ENCODE measurements at places on chromosomes 11 and 22. TPM values are rescaled to one million over a fixed set of nuclear protein-coding genes. Genes with fewer than 3 reads are reported as not detected.

The KRTAP5-1 gene
- not detected for total RNA-seq

DNA sequence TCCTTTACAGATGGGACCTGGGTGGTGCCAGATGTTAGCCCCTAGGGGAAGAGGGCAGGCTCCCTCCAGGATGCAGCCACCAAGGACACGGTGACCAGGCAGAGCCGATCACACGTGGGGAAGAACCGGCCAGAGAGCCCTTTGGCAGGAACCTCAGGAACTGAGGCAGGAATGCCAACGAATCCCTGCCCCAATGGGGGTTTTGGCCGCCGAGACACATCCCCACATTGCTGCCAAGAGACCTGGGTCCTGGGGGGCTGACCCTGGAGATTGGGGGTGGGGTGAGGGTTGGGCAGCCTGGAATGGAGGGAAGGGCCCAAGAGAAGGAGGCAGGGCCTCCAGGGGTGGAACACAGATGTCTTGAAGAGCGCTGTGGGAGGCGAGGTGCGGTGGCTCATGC is 28.7 kb upstream of the LMO1 start:
- no peaks in the 10 kb centered on the region for H3K36me3 ChIP-seq
- H3K27ac ChIP-seq = no peak overlapping the region
- H3K27me3 ChIP-seq = no peaks in the 10 kb centered on the region
- no peak for DNase-seq

GRCh38 chr11:46635557-46636139 is 18.3 kb downstream of the ATG13 start:
- H3K4me3 ChIP-seq = no peak overlapping the region
- peaks cover 30% of the 10 kb centered on the region for H3K36me3 ChIP-seq
- no peaks in the 10 kb centered on the region for H3K27me3 ChIP-seq
- no peak for DNase-seq

The MRPL17 gene
- total RNA-seq = 13.3 TPM

DNA sequence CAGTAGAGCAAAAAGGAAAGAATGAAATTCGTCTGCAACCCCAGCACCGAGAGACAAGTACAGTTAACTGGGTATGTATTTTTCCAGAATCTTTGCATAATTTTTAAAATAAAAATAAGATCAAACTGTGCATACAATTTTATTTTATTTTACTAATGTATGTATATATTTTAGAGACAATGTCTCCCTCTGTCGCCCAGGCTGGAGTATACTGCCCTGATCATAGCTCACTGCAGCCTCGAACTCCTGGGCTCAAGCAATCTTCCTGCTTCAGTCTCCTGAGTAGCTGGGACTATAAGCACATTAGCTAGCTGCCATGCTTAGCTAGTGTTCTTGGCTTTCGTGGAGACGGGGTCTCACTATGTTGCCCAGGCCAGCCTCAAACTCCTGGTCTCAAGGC is 18.8 kb upstream of the DRD2 start:
- DNase-seq = no peak
- no peaks in the 10 kb centered on the region for H3K36me3 ChIP-seq
- no peaks in the 10 kb centered on the region for H3K27me3 ChIP-seq
- H3K27ac ChIP-seq = no peak overlapping the region
- no peaks in the 10 kb centered on the region for H3K4me1 ChIP-seq
- H3K4me3 ChIP-seq = no peak overlapping the region

- peaks cover 67% of the 10 kb centered on the region for H3K4me1 ChIP-seq
- no peaks in the 10 kb centered on the region for H3K27me3 ChIP-seq
- peak overlapping the region; percentile 84 for H3K27ac ChIP-seq
- H3K36me3 ChIP-seq = no peaks in the 10 kb centered on the region
- DNase-seq = no peak
These were observed 34.2 kb downstream of the MICAL2 start for GRCh38 chr11:12144330-12145174.

The PKNOX2 gene
- 4.1 TPM for total RNA-seq

The OR8B2 gene
- total RNA-seq = not detected

The ART5 gene
- 0.65 TPM for total RNA-seq

GRCh38 chr11:134388590-134388989 is 23.5 kb downstream of the B3GAT1 start:
- H3K27me3 ChIP-seq = peaks cover 90% of the 10 kb centered on the region
- H3K4me1 ChIP-seq = no peaks in the 10 kb centered on the region
- DNase-seq = no peak
- H3K4me3 ChIP-seq = no peak overlapping the region
- H3K36me3 ChIP-seq = no peaks in the 10 kb centered on the region

The PIK3IP1 gene
- total RNA-seq = 49.1 TPM

DNA sequence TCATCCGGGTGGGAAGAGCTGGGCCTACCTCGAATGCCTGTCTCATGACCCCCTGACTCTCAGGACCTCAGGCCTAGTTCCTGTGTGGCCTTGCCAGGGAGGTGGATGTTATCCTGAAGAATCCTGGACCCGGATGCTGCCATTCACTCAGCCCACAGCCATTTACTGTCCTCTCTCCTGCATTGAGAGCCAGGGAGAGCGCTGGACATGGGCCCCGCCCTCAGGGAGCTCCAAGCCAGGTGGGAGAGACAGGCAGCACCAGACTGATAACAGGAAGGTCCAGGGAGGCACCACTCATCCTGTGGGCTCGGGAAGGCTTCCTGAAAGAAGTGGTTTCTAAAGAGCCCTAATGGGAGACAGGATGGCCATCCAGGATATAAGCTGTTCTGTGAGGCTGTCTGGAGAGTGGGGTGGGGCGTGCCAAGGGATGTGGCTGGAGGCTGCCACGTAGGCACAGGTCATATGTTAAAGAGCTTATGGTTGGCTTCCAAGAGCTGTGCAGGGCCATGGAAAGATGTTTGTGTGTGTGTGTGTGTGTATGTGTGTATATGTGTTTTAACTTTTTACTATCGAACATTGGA is 8.6 kb downstream of the SERPINH1 start:
- peaks cover 66% of the 10 kb centered on the region for H3K4me1 ChIP-seq
- H3K4me3 ChIP-seq = no peak overlapping the region
- no peaks in the 10 kb centered on the region for H3K27me3 ChIP-seq
- peak overlapping the region; percentile 48 for H3K27ac ChIP-seq
- DNase-seq = no peak

DNA sequence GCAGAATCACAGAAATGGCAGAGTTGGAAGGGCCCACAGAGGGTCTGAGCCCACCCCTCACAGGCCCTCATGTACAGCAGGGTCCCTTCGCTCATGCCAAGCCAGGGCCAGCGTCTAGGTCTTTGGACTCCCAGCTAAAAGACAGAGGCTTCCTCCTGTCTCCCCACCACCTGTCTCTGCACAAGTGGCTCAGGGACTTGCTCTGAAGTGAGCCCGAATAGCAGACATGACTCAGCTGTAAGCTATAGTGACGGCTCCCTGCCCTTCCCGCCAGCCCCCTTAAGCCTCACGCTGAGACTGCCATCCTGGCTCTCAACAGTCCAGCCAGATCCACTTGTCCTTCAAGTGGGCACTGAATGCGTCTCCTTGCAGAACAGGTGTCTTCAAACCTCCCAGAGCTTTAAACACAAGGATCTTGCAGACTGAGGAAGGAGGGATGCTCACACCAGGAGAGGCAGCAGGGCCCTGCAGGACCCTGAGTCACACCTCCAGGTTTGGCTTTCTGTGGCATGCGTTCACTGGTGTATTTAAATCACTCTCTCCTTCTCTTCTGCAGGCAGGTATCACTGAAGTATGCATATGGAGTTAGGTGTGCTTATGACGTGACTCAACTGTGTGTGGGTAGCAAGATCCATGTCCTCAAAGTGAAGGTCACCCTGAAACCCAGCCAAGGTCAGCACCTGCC is 154.9 kb downstream of the CACNA1I start:
- H3K36me3 ChIP-seq = no peaks in the 10 kb centered on the region
- no peaks in the 10 kb centered on the region for H3K27me3 ChIP-seq
- DNase-seq = no peak
- H3K27ac ChIP-seq = no peak overlapping the region
- H3K4me3 ChIP-seq = no peak overlapping the region
- no peaks in the 10 kb centered on the region for H3K4me1 ChIP-seq

The COMT gene
- total RNA-seq = 231 TPM

- H3K27me3 ChIP-seq = no peaks in the 10 kb centered on the region
- no peak for DNase-seq
- no peaks in the 10 kb centered on the region for H3K36me3 ChIP-seq
- peak overlapping the region; percentile 58 for H3K27ac ChIP-seq
- H3K4me1 ChIP-seq = peaks cover 62% of the 10 kb centered on the region
These were observed 32.9 kb downstream of the APLP2 start for GRCh38 chr11:130102301-130103249.

- H3K4me3 ChIP-seq = no peak overlapping the region
- H3K27me3 ChIP-seq = no peaks in the 10 kb centered on the region
- H3K27ac ChIP-seq = peak overlapping the region; percentile 93
- H3K4me1 ChIP-seq = peaks cover 43% of the 10 kb centered on the region
- no peak for DNase-seq
- H3K36me3 ChIP-seq = no peaks in the 10 kb centered on the region
These were observed 28.3 kb upstream of the MALAT1 start for GRCh38 chr11:65470433-65471049.

The CDHR5 gene
- total RNA-seq = not detected

DNA sequence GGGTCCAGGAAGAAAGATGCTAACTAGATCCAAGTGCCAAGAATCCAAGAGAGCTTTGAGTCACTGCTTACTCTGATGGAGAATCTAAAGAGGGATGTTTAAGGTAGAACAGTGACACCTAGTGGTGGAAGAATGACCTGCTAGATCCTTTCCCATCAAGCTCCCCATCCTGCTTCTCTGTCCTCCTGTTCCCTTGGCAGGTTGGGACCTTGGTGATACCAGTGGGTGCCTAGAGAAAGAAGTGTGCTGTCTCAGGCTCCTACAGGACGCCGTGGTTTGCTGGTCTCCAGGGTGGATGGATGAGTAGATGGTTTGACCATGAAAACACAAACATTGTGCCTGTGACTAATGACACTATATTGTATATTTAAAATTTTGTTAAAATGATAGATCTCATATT is 383.7 kb downstream of the TMEM135 start:
- peaks cover 9% of the 10 kb centered on the region for H3K4me1 ChIP-seq
- H3K27me3 ChIP-seq = no peaks in the 10 kb centered on the region
- H3K36me3 ChIP-seq = no peaks in the 10 kb centered on the region
- no peak overlapping the region for H3K27ac ChIP-seq
- DNase-seq = peak; percentile 91
- H3K4me3 ChIP-seq = no peak overlapping the region

- H3K27me3 ChIP-seq = no peaks in the 10 kb centered on the region
- H3K4me3 ChIP-seq = no peak overlapping the region
- no peaks in the 10 kb centered on the region for H3K36me3 ChIP-seq
- DNase-seq = no peak
- peaks cover 11% of the 10 kb centered on the region for H3K4me1 ChIP-seq
- no peak overlapping the region for H3K27ac ChIP-seq
These were observed 8.5 kb upstream of the NCF4 start for GRCh38 chr22:36852056-36852973.

DNA sequence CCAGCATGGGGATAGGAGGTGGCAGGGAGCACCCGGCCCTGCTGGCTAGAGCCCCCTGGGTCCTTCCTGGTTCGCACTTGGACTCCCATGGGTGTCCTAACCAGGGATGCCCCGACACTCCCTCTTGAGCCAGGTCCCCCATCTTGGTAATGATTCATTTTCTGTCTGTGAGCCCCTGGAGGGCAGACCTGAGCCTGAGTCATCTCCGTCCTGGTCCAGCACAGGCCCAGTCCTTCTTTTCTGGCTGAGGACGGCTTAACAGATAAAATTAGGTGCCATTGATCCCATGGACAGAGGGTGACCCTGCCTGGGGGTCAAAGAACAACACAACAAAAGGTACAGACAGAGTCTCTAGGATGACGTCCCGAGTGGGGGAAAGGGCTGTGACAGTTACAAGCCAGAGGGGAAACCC is 3.5 kb downstream of the RHOD start:
- no peaks in the 10 kb centered on the region for H3K27me3 ChIP-seq
- H3K4me3 ChIP-seq = no peak overlapping the region
- no peak overlapping the region for H3K27ac ChIP-seq
- DNase-seq = no peak
- peaks cover 28% of the 10 kb centered on the region for H3K4me1 ChIP-seq

DNA sequence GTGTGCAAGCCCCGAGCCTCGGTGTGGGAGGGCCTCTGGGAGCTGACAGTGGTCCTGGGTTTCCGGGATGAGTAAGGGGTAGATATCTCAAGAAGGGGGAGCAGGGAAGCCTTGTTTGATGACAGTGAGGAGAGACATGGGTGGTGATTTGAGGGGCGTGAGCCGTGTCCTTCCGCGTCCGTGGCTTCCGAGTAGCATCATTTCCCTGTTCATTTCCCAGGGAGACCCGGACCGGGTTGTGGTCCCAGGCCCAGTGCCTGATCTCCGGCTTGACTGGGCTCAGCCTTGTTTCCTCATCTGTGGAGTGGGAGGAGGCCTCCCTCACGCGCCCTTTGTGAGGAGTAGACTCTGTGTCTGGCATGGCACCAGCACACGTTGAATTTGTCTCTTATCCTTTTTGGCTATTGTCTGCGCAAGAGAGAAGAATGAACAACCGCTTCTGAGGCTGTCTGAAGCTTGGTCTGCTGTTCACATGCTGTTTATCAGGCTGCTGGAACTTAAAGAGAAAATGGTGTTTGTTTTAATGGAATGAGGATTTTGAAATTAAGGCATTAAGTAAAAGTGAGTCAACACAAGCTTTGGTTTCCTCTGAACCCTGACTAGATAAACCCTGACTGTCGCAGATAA is 348.5 kb downstream of the TBC1D22A start:
- H3K4me3 ChIP-seq = no peak overlapping the region
- H3K4me1 ChIP-seq = no peaks in the 10 kb centered on the region
- no peaks in the 10 kb centered on the region for H3K27me3 ChIP-seq

The OR4A16 gene
- total RNA-seq = not detected

GRCh38 chr11:61347916-61348461 is 13.7 kb downstream of the CYB561A3 start:
- H3K27me3 ChIP-seq = no peaks in the 10 kb centered on the region
- DNase-seq = no peak
- H3K27ac ChIP-seq = no peak overlapping the region
- H3K36me3 ChIP-seq = peaks cover 69% of the 10 kb centered on the region
- H3K4me1 ChIP-seq = no peaks in the 10 kb centered on the region
- H3K4me3 ChIP-seq = no peak overlapping the region

Data from esophagus muscularis mucosa (tissue), 4 donors.